DMS 273 treated with DMSO at 0.1 percent for 48 hours (cell line): ENCODE measurements at places on chromosomes 6 and 20.

GRCh38 chr6:13262302-13263230, 65.8 kb downstream of the TBC1D7 start:
- DNase-seq, result no peak

DNA sequence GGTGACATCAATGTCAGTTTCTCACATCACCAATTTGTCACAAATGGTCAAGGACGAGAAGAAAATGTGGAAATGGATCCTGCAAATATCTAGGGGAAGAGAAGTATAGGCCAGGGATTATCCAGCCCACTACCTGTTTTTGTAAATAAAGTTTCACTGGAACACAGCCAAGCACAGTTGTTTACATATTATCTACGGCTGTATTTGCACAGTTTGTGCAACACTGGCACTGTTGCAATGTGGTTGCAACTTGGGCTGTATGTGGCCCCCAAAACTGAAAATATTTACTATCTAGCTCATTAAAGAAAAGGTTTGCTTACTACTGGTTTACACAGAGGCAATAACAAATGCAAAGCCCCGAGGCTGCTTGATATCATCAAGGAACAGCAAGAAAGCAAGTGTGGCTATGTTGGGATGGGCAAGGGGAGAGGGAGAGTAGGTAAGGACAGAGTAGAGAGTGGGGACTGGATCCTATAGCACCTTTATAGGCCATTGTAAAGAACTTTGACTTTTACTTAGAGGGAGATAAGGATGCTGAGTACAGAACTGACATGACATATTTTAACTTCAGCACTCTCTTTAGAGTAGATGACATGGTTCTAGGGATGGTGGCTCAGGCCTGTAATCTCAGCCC, 11.8 kb upstream of the STXBP5 start:
- DNase-seq, result no peak

GRCh38 chr20:20606050-20606449, 106.4 kb downstream of the RALGAPA2 start:
- peak; percentile 5 for DNase-seq

- no peak for DNase-seq
These were observed 7.7 kb downstream of the CCN6 start for GRCh38 chr6:112061605-112062004.

- no peak for DNase-seq
These were observed 45.8 kb downstream of the AHI1 start for GRCh38 chr6:135451617-135452190.
